AML-193 (cell line): ENCODE measurements at places on chromosomes 4 and X.

DNA sequence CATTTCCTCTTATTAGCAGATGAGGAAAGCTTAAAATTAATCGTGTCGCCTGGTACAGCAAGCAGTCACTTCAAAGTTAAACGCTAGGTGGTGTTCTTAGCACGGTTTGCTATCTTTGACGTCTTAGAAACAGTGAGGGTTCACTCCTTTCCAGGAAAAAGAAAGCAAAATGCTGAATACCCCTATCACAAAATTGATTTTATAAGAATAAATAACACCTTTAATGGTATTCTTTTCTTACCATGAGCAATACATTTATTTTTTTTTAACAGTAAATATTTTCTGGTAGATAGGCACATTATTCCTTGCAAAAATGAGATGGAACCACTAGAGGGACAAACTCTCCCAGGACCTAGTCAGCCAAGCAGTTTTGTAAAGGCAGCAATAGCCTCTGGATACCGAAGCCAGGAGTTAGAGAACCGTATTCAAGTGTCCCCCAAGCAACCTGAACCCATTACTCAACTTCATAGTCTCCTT lies 153.9 kb downstream of the KDR start:
- DNase-seq: peak; percentile 4

DNA sequence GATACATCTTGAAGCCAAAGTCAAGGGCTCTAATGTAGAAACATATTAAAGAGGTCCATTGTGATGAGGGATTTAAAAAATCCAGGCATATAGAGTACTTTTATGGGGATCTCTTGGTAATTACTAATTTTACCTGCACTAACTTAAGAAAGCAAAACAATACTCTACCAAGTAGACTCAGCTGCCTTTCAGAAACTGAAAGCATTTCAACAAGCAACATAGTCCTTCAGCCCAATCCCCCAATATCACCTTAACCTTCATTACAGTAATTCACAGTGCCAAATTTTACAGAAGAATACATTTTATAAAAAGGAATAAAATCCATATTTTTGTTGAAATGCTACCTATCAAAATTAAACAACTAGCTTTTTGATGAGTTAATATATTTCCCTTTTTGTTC lies 422.9 kb downstream of the DTHD1 start:
- DNase-seq: no peak

GRCh38 chr4:145812919-145813318 lies 125.7 kb downstream of the ZNF827 start:
- no peak for DNase-seq

DNA sequence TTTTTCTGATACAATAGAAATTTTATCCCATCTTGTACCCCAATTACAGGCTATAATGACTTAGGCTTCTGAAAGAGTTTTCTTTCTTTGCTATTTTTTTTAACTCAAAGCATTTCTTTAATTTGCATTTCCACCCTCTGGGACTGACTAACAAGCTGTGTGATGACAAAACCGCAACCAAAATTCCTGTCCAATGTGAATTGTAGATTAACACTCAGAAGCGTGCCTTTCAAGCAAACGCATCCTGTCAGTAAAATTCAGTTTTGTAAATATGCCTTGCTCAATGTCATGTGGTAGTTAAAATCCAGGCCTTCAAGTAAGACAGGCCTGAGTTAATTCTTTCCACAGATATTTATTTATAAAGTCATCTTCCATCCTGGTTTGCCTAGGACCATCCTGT lies 50.3 kb downstream of the STK32B start:
- DNase-seq: no peak

GRCh38 chrX:107537815-107538214 lies 88.4 kb downstream of the FRMPD3 start:
- DNase-seq: peak; percentile 20

- DNase-seq: no peak
Observed at GRCh38 chr4:47222276-47222675, 190.9 kb downstream of the GABRB1 start.

DNA sequence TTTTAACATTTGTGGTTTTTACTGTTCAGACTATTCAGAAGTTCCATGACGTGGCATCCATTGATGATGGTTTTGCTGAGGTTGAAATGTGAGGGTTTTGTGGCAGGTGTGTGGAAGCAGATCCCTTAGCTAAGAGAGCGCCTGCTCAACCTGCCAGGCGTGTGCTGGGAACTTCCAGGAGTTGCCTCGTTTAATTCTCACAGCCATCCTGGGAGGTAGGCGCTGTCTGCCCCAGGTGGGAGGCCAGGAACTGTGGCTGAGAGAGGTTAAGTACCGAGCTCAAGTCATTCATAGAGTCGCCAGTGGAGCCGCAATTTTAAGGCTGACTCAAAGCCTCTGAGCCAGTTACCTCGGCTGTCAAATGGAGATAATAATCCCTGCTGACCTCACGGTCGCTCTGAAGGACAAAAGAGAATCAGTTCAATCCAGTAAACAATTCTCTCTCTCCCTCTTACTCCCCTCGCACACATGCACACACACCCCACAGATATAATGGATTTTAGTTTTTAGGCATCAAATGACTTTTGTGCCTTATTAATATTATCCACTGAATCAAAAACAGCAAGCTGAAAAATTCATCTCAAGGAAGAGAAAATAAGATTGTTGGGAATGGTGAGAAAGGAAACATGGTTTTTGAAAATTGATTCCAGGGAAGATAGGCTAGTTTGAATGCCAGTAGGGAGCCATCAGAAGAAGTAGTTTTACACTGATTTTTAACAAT lies 171.3 kb downstream of the PTTG2 start:
- no peak for DNase-seq

DNA sequence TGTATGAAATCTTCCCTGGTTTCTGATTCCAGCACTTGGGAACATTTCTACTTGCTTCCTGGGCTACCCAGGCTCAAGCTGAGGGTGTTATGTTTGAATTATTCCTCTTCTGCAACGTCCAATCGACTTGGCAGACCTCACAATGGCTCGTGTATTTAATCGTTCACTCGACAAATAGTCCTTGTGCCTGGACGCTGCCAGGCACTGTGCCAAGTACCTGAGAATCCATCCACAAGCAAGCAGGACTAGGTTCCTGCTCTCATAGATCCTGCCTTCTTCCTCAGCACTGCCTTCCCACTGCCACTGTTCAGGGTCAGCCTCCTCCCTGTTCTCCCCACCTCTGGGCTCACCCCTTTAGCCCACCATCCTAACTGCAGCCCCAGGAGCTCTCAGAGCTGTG lies 113.3 kb downstream of the EFNB1 start:
- no peak for DNase-seq

DNA sequence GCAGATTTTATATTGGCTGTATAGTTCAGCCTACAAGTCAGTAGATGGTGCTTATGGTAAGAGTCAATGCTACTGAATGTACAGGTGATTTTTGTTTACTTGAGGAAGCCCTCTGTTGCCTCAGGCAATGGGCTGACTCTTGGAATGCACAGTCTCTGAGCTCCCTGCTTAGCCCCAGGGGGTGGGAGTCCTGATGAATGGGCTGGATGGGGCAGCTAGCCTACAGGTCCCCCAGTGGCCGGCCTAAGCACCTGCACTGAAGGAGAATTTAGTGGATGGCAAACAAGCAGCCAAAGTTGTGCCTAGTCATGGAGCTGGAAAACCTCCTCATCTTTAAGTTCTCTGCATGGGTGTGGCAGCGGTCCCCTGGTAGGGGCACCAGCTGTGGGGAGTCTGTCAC lies 101.8 kb upstream of the CXorf51B start:
- no peak for DNase-seq

GRCh38 chr4:38161208-38162113 lies 201.3 kb downstream of the PTTG2 start:
- no peak for DNase-seq

DNA sequence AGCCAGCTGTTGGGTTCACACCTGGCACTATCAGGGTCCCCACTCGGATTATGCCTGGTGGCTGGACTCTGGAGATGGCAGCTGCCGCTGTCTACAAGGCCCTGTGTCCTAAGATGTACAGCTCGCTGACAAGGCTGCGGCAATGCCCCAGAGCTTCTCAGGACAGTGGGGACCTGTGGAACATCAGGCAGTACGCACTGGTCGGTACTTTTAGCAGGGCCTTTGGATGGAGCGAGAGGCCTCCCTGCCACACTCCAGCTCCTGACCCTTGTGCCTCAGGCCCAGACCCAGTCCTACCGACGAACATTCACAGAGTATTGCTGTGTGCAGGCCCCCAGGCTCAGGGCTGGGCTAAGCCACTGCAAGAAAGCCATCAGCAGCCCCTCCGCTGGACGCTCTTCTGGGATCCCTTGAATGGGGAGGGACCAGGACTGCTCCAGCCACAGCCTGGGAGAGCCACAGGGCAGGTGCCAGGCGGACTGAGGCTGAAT lies 45.7 kb upstream of the HMX1 start:
- DNase-seq: no peak

DNA sequence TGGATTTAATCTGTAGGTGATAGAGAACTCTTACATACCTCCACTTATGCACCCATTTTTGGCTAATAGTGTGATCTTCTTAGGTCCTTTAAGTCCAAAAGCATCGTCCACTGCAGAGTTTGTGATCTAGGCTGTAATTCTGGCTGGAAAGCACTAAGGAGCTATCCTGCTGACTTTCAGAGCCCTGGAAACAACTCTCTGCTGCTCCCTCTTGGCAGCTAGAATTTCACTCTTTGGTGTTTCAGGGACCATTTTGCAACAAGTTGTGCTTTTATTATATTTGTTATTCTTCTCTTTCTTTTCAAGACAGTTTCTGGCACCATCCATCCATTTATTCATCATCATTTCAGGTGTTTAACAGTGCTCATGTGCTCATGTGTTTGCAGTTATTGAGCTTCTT lies 130.0 kb downstream of the RBM46 start:
- DNase-seq: no peak

DNA sequence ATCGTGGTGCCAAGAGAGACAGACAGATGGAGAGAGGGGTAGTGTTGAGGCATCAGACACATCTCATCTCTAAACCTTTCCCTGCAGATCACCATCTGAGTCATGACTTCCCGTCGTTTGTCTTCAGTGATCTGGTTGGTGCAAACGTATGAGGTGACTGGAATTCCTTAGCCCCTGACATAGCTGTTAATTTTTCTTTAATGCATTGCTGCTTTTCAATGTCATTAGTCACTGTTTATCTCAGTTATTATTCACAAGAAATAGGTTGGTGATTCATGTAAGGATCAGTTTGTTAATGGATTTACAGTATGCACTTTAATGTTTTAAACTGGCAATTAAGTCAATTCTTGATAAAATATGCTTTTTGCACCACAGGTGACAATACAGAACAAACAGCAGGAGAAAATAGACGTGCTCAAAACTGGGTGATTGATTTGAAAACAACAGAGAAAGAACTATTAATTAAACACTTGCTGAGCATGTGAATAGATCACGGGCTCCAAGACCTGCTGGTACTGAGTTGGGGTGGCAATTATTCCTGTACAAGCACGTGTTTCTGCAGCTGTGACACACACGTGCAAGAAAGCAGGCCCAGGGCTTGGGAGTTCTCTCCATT lies 1.3 kb upstream of the TMEM154 start:
- no peak for DNase-seq

DNA sequence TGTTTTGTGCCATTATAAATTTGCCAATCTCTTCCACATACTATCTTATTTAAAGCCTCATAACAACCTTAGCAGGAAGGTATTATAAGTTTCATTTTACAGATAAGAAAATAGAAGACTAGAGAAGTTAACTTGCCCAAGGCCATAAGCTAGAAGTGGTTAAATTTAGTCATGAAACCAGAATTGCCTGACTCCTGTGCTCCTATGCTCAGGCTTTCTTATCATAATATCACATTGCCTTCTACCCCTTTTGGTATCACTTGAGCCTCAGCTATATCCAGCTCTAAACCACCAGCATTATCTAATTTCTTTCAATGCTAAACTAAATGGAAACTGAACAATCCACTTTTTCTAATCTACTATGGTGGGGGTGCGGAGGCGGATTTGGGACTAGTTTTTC lies 164.7 kb downstream of the GBA3 start:
- no peak for DNase-seq

GRCh38 chrX:21469071-21469470 lies 94.9 kb downstream of the CNKSR2 start:
- DNase-seq: no peak

- no peak for DNase-seq
Observed at GRCh38 chr4:38664706-38665401, 855 bp downstream of the KLF3 start.

DNA sequence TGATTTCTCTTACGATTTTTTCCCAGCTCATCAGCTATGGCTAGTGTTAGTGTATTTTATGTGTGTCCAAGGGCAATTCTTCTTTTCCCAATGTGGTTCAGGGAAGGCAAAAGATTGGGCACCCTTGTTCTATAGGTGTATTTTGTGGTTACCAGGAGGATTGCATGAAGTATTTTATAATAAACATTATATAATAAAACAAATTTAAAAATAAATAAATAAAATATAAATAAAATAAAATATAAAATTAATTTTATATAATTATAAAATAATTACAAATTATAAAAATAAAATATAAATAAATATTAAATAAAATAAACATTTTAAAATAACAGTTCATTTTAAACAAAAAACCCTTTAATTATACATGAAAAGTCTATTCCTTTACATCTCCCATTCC lies 35.6 kb upstream of the UGT2B10 start:
- no peak for DNase-seq

DNA sequence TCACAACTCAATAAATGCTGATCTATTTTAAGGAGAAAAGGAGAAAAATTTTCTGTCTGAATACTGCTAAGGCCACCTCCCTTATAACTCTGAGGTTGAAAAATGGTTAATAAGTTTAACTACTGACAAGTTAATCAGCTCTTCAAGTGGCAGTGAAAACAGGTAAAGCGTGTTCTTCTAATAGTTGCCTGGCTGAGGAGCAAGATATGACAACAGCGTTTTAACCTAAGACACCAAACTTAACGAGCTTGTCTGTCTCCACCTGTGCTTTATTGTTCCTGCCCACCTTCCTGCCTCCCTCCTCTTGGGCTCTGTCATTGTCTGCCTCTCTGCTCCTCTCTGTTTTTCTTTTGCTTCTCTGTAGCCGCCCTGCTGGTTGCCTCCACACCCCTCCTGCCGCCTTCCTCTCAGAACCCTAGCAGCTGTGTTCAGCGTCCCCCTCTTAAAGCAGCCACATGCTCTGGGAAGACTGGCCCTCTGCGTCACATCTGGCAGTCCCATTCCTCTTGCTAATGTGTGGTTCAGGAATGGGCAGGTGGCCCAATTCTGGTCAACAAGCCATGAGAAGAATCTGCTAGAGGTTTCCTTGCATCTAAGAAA lies 4.3 kb upstream of the TSPAN5 start:
- DNase-seq: no peak

GRCh38 chrX:153029875-153030274 lies 26.4 kb upstream of the PNMA3 start:
- DNase-seq: no peak

- no peak for DNase-seq
Observed at GRCh38 chr4:175369087-175369486, 443.0 kb downstream of the GPM6A start.

GRCh38 chrX:11380187-11380844 lies 87.1 kb downstream of the AMELX start:
- DNase-seq: no peak

- peak; percentile 27 for DNase-seq
Observed at GRCh38 chr4:152385551-152385950, 150.3 kb downstream of the FBXW7 start.
